ENCODE measurements at places on chromosomes 6 and 20.

GRCh38 chr6:21438986-21439352 is 154.6 kb upstream of the SOX4 start:
- no peak for DNase-seq

- no peak for DNase-seq
These were observed 30.2 kb downstream of the CCDC170 start for GRCh38 chr6:151524059-151524458.

- no peak for DNase-seq
These were observed 467.4 kb upstream of the ID4 start for GRCh38 chr6:19369785-19370184.

- DNase-seq: no peak
These were observed 64.2 kb downstream of the LAMP5 start for GRCh38 chr20:9578594-9578993.

GRCh38 chr6:35018182-35018519 is 123.0 kb downstream of the TCP11 start:
- no peak for DNase-seq

GRCh38 chr20:42083280-42083679 is 465.1 kb upstream of the CHD6 start:
- DNase-seq: no peak

GRCh38 chr6:145428706-145429105 is 306.6 kb downstream of the EPM2A start:
- no peak for DNase-seq

DNA sequence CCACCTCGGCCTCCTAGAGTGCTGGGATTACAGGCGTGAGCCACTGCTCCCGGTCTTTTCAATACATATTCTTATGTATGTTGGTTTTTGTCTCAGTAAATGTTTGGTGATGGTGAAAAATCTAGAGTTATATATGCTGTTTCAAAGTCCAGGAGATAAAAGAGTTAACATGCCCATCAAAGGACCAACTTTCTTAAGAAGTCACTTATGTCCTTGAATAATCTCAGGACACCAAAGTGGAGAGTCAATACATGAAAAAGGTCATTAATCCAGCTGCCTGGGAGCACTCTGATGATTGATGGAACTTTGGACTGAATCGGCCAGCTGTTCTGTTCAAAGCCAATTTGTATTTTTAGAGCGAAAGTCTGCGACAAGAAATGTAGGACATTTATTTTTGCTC is 59.8 kb upstream of the HDAC2 start:
- no peak for DNase-seq

GRCh38 chr6:120938164-120938875 is 396.0 kb downstream of the TBC1D32 start:
- DNase-seq: no peak

- no peak for DNase-seq
These were observed 205.2 kb downstream of the BMP7 start for GRCh38 chr20:57061051-57061900.

DNA sequence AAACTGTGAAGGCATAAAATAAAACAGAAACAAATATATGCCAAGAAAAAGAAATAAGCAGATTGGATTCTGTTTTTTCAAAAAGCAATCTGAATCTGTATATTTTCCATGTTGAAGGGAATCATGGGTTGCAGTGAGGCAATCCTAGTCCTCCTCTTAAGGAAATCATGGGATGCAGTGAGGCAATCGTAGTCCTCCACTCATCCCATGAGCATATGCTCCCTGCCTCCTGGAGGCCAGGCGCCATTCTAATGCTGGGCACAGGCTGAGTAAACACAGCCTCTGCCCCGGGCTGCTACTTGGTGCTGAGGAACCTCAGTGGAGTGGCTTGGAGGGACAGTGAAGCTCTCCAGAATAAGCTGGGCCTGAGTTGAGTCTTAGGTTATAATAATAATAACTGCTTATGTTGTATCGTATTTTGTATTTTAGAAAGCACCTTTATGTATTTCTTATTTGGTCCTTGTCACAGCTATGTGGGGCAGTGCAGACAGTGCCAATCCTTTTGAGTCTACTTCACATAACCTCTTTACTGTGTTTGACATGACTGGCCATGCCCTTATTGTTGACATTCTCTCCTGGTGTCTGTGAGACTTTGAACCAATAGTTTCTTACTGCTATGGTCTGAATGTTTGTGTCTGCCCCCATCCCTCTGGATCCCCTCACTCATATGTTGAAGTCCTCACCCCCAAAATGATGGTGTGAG is 56.6 kb upstream of the CITED2 start:
- no peak for DNase-seq

- DNase-seq: no peak
These were observed 283.7 kb upstream of the MAP3K7 start for GRCh38 chr6:90870561-90870960.

GRCh38 chr20:7022597-7022996 is 255.1 kb downstream of the BMP2 start:
- DNase-seq: no peak

DNA sequence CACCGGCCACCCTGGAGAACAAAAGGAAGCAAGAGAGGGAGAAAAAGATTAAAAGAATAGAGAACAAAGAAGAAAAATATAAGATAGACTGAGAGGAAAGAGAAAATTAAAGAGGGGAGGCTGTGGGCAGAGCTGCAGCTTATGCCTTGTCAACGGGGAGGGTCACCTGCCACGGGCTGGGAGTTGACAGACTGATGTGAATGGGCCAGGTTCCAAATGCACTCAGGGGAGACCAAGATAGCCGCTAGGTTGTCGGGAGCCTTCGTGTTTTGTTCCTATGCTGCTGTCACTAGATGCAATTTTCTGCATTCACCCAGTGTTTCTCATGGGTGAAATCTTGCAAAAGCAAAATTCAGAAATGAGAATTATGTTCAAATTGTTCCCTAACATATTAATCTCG is 119.6 kb upstream of the MTHFD1L start:
- DNase-seq: no peak

- DNase-seq: peak; percentile 82
These were observed 336.8 kb downstream of the RFPL4B start for GRCh38 chr6:112683926-112684325.

GRCh38 chr20:25579081-25579770 is 6.1 kb downstream of the NINL start:
- no peak for DNase-seq

DNA sequence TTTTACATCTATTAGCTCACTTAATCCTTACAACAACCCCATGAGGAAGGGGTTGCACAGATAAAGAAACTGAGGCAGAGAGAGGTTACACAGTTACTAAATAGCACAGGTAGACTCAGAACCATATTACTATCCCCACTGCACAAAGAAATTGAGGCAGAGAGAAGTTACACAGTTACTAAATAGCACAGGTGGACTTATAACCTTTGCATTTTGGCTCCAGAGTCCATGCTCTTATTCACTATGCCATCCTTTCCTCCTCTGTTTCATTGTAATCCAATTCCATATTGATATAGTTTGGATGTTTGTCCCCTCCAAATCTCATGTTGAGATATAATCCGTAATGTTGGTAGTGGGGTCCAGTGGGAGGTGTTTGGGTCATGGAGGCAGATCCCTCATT is 3.5 kb downstream of the TDP2 start:
- DNase-seq: no peak

- DNase-seq: no peak
These were observed 198.4 kb upstream of the PMEPA1 start for GRCh38 chr20:57908226-57908625.

GRCh38 chr6:149012040-149012545 is 265.3 kb downstream of the UST start:
- DNase-seq: no peak

DNA sequence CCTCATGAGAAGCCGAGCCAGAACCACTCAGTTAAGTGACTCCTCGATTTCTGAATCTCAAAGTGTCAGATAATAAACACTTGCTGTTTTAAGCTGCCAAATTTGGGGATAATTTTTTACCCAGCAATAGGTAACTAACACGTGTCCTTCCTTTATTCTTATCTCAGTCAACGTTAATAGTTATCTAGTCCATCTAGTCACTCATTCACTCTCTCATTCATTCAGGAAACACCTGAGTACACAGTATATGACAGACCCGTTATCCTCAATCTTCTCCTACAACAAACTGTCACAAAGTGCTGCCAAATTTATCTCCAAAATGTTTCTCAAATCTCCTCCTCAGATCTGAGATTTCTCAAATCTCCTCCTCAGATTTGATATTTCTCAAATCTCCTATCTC is 13.1 kb downstream of the FAM184A start:
- DNase-seq: no peak

Measured in forelimb muscle (tissue), 1 donor.